ENCODE measurements at places on chromosomes 16 and 17. TPM values are rescaled to one million over a fixed set of nuclear protein-coding genes. Genes with fewer than 3 reads are reported as not detected.
A peak's percentile ranks its signal among the peaks of the same experiment; 100 is the strongest.

GRCh38 chr16:84283314-84284153, 11.1 kb upstream of the WFDC1 start:
- DNase-seq, result no peak

DNA sequence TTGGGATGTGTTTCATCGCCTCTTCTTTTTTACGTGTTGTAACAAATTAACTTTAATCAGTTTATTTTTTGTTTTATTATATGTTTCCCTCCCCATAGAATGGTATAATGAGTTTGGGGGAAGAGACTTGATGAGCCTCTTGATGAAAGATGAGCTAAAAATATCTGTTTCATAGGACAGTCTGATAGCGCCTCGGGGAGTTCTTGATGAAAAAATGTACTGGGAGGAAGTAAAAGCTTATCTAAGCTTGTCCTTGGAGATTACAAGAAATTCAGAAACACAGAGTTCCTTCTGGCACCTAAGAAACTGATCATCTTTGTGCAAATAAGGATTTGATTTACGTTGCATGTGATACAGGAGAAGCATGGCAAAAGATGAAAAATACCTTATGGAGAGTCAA, 350.2 kb upstream of the CDH8 start:
- DNase-seq, result no peak

- no peak for DNase-seq
These were observed 2.2 kb downstream of the LASP1 start for GRCh38 chr17:38872027-38872511.

DNA sequence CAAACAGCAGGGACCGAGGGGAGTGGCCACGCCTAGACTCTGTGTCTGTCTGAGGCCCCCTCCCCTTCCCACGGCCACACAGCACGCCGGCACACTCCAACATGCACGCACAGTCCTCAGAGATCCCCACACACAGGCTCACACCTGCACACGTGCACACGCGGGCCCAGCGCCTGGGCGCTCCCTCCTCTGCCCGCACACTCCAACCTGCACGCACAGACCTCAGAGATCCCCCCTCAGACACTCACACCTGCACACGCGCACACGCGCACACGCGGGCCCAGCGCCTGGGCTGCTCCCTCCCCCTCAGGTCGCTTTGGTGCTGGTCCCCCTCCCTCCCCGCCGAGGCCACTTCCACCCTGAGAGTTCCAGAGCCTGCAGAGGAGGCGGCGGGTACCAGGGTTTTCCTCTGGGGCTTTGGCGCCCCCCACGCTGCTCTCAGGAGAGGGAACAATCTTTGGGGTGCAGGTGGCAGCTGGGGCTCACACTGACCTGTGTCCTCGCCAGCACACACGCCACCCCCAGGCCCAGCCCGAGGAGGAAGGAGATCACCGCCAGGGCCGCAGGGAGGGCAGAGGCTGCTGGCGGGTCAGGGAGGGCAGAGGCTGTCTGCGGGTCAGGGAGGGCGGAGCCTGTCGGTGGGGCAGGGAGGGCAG, 1.6 kb downstream of the CD7 start:
- no peak for DNase-seq

Gene KRTAP1-5
- not detected for polyA plus RNA-seq

Gene TP53TG3B
- not detected for polyA plus RNA-seq

Gene HOXB1
- not detected for polyA plus RNA-seq

DNA sequence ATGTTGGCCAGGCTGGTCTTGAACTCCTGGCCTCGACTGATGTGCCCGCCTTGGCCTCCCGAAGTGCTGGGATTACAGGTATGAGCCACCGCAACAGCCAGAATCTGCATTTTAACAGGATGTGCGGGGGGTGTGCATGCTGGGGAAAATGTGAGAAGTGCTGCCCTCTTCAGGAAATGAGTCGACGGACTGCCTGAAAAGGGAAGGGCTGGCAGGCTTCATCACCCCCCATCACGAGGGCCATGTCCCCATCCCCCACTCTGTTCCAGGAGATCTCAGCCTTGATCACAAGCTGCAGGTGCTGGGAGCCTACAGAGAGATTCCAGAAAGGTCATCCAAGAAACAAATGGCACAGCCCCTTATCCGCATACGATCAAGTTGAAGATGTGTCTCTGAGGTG, 195.3 kb upstream of the RPL38 start:
- no peak for DNase-seq

DNA sequence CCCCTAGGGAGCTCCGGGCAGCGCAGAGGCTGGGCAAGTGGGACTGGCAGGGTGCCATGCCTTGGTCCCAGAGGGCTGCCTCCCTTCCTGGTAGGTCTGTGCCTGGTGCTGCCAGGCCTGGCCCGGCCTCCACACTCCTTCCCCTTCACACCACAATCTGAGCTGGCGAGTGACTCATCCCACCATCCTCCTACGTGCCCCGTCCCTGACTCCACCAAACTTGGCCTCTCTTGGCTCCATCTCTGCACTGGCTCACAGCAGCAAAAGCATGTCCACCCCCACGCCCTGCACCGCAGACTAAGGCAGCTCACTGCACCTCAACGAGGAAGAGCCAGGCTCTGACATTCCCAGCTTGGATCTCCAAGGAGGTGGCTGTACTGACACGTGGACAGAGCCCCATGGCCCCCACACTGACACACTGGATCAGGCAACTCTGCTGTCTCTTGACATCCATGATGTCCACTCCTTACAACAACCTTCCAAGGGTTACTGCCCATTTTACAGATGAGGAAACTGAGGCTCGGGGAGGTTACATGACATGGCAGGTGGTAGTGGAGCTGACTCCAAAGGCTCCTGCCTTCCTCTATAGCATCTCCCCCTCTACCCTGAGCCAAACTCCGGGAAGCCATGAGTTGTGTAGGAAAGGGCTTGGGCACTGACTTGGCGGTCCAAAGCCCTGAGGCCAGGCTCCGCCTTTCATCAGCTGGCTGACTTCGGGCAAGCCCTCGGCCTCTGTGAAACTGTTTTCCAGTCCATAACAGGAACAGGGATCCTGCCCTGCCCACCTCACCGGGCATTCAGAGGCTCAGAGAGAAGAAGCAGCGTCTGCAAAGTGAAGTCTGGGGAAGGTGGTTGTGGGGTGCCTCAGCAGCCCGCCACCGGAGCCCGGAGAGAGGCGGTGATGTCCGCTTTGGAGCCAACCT, 20.1 kb upstream of the KRT19 start:
- peak; percentile 78 for DNase-seq

DNA sequence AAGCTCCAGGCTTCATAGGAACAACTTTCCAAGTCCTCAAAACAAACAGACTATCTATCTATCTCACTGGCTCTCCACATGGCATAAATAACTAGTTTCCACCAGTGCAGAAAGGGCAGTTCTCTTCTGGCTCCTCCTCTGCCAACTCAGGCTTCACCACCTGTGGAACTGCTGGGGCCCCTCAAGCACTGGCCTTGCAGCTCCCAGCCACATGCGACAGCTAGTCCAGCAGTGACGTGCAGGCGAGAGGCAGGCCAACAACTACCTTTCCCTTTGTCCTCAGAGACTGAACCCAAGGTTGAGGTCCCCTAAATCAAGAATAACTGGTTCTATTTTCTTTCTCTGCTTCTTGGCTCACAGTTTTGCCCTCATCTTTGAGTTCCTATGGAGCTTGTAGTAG, 137.6 kb downstream of the AATF start:
- no peak for DNase-seq

DNA sequence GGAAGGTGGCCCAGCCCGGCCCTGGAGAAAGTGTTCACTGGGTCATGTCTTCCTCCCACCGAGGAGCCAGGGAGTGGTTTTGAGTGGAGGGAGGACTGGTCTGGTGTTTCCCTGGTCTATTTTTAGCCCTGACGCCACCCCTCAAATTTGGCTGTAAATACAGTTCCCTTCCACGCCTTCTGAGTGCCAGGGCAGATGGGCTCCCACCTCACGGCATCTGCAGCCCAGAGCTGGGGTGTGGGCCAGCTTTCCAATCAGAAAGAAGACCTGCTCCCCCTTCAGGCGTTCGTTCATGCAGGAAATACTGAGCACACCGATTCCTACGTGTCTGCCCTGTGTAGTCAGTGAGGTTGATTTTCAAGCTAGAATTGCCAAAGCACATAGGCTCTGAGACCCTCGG, 53.7 kb downstream of the SNX20 start:
- DNase-seq, result no peak

- no peak for DNase-seq
These were observed 450.3 kb upstream of the PSMD7 start for GRCh38 chr16:73846356-73846755.

Gene RNF112
- polyA plus RNA-seq, result 0.05 TPM

- DNase-seq, result no peak
These were observed 27.8 kb upstream of the TMEM220 start for GRCh38 chr17:10757647-10758046.

DNA sequence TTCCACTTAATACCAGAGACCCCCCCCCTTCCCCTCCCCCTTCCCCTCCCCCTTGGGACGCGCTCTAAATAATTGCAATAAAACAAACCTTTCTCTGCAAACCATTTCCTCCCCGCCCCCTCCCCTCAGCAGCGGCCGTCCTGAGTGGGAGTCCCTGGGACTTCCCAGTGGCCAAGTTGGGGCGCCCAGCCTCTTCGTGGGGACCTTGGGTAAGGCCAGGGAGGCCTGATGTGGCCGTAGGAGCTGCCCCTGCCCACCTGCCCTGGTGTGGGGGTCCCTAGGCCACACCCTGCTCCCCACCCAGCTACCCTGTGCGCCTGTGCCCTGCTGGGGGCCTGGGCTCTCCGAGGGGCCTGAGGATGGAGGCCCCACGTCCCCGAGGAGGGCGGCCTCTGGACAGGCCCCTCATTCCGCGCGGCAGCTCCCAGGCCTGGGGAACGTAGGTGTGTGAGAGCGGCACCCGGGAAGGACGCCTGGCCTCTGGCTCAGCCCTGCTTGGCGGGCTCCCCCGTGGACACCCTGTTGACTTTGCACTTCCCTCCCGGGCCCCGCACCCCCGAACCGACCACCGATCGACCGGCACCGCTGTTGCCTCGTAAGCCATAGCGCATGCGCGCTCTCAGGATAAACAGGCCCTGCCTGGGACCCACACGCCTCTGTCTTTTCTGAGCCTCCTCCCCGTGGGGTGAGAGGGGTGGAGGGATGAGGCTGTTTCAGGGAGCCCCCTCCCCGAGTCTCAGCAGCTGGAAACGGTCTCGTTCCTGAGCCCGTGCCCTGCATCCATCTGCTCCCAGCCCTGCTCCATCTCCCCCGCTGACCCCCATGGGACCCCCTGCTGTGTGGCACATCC, 9.0 kb downstream of the NTHL1 start:
- DNase-seq, result no peak

- DNase-seq, result no peak
These were observed 3.0 kb upstream of the KAT8 start for GRCh38 chr16:31114468-31114867.
